ENCODE measurements at places on chromosomes 12 and 14.

GRCh38 chr14:63992858-63993257 is 140.1 kb downstream of the SYNE2 start:
- no peak for DNase-seq

DNA sequence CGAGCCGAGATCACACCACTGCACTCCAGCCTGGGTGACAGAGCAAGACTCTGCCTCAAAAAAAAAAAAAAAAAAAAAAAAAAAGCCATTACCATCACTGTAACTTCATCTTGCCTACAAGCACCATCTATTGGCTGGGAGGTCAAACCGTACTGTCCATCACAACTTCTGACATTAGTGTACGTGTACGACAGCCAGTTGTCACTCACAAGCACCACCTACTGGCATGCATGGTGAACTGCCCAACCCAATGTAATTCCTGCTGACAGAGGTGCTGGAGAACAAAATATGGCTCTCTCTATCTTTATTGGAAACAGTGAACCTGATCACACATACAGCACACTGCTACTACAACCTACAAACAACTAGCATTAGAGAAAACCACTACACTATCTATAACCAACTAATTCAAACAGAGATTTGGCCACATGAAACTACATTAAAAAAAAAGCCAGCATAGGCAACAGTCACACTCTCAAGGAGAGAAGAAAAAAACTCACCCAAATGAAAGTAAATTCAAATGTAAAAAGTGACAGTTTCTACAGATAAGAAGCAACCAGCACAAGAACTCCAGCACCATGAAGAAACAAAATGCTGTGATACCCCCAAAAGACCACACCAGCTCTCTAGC is 82.3 kb downstream of the PUS7L start:
- peak; percentile 54 for DNase-seq

GRCh38 chr14:52442166-52442565 is 110.1 kb downstream of the TXNDC16 start:
- no peak for DNase-seq

DNA sequence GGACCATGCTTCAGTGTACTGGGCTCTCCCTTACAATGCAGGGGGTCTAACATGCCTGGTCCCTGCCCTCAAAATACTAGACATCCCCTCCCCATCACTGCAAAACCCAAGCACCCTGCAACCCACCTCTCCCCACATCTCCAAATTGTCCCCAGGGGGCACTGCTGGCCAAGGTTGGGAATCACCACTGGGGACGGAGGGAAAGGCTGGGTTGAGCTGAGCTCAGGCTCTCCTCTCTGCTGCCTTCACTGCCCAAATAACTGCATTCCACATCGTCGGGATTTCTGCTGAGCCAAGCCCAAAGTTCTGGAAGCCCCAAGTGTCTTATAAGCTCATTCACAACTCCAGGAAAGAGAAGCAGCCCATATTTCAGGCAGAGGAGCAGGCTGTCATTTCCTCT is 69.6 kb downstream of the NT5DC3 start:
- peak; percentile 54 for DNase-seq

- DNase-seq = peak; percentile 53
Observed at GRCh38 chr14:78863143-78863542, 693.0 kb downstream of the NRXN3 start.

DNA sequence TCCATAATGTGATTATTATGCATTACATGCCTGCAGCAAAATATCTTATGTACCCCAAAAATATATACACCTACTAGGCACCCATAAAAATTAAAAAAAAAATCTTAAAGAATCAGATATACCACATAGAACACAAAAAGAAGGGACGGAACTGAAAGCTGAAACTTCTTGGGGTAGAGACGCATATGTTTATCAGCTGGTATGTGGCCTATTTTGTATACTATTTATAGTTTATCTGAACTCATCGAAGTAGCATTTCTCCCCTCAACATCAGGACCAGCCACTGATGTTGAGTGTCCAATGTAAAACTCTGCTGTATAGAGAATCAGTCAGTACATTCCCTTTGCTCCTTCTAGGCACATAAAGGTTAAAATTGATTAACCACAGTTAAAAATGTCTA is 22.9 kb upstream of the SOS2 start:
- DNase-seq = no peak

- no peak for DNase-seq
Observed at GRCh38 chr12:105386431-105386830, 55.9 kb downstream of the C12orf75 start.

DNA sequence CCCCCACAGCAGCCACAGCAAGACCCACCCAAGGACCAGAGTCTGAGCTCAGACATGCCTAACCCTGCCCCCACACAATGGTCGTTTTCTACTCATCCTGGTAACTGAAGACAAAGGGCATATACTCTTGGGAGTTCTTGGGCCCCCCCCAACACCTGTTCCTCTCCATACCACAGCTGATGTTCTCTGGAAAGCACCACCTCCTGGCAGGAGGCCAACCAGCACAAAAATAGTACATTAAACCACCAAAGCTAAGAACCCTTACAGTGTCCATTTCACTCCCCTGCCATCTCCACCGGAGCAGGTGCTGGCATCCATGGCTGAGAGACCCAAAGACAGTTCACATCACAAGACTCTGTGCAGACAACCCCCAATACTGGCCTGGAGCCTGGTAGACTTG is 80.6 kb upstream of the DAAM1 start:
- DNase-seq = no peak

DNA sequence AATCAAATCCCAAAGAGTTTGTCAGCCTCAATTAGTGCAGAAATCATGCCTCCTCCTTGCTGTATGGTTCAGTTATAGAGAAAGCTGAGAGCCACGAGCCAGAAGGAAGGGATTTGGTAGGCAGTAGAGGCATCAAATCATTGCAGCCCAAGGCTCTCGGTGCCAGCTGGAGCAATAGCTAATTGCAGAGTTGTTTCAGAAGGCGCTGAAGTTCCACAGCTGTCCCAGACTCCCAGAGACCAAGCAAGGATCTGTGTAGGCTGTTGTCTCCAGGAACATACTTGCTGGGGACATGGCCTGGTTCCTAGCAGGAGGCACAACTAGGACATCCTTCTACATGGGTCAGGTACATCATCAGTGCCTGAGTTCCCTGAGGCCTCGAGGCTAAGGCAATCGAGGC is 80.4 kb upstream of the WSCD2 start:
- no peak for DNase-seq

DNA sequence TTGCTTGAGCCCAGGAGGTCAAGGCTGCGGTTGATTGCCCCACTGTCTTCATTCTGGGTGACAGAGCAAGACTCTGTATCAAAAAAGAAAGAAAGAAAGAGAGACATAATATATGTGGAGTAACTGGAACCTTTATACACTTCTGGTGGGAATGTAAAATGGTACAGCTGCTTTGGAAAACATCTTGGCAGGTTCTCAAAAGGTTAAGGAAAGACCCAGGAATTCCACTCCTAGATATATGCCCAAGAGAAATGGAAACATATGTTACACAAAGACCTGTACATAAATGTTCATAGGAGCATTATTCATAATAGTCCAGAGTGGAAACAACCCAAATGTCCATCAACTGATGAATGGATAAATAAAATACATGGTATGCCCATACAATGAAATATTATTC is 7.2 kb downstream of the RBMS2 start:
- no peak for DNase-seq

DNA sequence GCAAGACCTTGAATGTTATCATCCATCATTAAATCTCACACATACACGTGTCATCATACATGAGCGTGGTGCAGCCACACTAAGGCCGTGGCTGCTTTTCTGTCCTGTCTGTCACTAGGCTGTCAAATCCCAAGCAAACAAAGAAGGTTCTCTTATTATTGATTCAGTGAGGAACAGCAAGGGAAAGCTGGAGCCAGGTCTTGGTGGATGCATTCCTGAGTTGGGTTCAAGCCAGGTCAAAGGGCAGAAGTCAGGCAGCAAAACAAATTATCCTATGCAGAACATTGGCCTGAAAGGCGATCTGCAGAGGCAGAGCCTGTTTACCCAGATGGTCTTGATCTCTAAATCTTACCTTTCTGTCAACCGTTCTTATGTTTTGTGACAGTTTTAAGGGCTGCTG is 252.3 kb downstream of the NEDD1 start:
- no peak for DNase-seq

- no peak for DNase-seq
Observed at GRCh38 chr12:13340149-13340548, 143.6 kb downstream of the EMP1 start.

DNA sequence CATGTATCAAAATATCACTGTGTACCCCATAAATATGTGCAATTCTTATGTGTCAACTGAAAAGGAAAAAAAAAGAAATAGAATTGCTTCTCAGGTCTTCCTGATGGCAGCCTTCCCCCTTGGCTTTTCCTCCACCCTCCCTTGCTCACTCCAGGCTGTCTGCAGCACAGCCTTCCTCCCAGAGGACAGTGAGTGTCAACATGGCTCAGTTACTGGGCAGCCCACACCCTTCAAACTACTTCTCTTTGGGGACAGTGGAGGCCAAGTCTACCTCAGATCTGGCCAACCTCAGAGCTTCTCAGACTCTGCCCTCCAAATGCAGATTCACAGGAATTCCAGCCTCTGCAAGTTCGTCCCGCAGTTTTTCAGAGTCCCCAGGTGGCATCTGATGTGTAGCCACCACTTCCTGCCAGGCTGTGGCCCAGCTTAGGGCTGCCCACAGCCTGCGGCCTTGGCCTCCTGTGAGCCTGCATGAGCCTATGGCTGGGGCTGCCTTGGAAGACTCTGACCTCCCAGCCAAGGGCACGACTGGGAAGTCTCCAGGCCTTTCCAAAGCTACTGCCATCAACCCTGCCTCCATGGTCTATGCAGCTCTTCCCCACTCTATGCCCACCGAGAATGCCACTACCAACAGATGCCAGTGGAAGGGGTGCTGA is 148.0 kb upstream of the PWP1 start:
- no peak for DNase-seq

DNA sequence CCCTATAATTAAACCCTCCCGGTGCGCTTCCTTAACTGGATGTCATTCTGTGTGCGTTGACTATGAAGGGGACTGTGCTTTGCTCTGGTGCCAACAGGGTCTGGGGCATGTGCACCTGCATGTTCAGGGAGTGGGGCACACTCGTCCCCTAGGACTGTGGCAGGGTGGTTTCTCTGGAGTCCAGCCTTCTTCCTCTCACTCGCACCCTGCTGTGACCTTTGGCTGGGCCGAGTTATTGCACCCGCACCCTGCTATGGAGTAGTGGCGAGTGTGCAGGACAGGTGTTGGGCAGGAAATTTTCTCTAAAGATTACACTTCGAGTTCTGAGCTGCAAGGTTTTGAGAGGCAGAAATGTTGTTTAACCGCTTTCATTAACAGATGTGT is 138.9 kb downstream of the PLXNC1 start:
- DNase-seq = no peak

DNA sequence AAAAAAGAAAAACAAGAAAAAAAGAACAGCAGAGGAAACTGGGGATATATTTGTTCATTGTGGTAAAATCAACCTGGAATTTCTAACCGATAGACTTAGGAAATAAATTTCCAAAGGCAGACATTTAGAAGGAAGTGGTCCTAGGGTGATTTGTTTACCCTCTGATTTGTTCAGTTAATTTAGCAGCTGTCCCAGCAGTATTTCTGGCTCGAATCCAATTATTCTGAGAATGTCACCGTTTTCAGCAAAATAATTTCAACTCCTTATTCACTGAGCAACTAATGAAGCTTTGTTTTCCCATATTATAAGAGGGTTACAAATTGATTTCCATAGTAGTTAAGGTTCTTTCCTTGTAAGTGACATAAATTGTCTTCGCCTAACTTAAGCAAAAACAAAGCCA is 285.2 kb upstream of the SYT10 start:
- DNase-seq = no peak

- DNase-seq = no peak
Observed at GRCh38 chr12:115137812-115138521, 454.0 kb upstream of the TBX3 start.

DNA sequence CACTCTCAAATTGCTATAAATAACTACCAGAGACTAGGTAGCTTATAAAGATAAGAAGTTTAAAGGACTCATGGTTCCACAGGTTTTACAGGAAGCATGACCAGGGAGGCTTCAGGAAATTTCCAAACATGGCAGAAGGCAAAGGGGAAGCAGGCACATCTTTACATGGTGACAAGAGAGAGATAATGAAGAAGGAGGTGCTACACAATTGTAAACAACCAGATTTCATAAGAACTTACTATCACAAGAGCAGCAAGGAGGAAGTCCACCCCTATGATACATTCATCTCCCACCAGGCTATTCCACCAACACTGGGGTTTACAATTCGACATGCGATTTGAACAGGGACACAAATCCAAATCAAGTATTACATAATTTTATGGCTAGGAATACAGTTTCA is 257.7 kb downstream of the BTG1 start:
- no peak for DNase-seq

DNA sequence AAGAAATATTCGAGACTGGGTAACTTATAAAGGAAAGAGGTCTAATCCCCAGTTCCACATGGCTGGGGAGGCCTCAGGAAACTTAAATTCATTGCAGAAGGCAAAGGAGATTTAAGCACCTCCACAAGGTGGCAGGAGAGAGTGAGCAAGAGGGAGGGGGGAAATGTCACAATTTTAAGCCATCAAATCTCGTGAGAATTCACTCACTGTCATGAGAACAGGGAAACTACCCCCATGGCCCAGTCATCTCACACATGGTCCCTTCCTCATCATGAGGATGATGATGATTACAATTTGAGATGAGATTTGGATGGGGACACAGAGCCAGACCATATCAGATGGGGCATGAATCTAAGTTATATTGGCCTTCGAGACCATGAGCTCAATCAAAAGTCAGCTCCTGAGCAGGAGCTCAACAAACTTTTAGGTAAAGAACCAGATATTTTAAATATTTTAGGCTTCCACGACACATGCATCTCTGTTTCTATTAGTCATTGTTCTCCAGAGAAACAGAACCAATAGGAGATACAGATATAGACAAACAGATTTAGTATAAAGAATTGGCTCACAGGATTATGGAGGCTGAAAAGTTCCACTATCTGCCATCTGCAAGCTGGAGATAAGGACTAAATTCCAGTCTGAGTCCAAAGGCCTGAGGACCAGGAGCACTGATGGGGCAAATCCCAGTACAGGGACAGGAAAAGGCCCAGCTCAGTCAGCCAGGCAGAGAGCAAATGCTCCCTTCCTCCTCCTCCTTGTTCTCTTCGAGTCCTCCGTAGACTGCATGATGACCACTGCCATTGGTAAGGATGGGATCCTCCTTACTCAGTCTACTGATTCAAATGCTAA is 24.9 kb downstream of the DGLUCY start:
- peak; percentile 73 for DNase-seq

GRCh38 chr14:58637391-58638230 is at the start of gene DACT1:
DACT1 (plus strand) TSS chr14:58637962; CDS start chr14:58638203, 241 bp downstream.
- DNase-seq = peak; percentile 10

- DNase-seq = no peak
Observed at GRCh38 chr14:23361320-23361719, 3.7 kb downstream of the EFS start.

- no peak for DNase-seq
Observed at GRCh38 chr12:125470838-125471783, 405.9 kb downstream of the AACS start.

- DNase-seq = no peak
Observed at GRCh38 chr12:113329022-113329790, 5.7 kb downstream of the SLC8B1 start.

- DNase-seq = no peak
Observed at GRCh38 chr12:120175062-120175461, 19.5 kb downstream of the GCN1 start.

- no peak for DNase-seq
Observed at GRCh38 chr12:6536894-6537579, 2.7 kb downstream of the GAPDH start.

All from hematopoietic multipotent progenitor cell treated with erythropoietin and hydrocortisone succinate and interleukin-3 and kit ligand, for 8 days (in vitro differentiated cells).